PC-9 (cell line): ENCODE measurements at places on chromosomes 2 and 18.

DNA sequence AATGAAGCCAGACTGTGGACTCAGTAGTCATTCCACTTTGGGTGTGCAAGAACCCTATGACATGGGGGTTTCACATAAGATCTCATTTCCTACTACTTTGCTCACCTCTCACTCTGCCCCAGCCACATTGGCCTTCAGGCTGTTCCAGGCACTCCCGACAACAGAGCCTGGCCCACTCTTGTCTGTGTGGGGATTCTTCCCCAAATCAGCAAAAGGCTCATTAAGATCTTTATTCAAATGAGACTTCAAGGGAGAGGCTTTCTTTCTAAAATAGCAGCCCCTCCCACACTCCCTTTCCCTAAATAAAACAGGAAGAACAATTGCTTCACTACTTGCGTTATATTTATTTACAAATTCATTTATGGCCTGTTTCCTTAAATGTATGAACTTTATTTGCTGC is 3.5 kb upstream of the CDC42EP3 start:
- no peak for DNase-seq

- no peak for DNase-seq
These were observed 138.0 kb downstream of the AKAIN1 start for GRCh38 chr18:5058768-5059695.

- DNase-seq = no peak
These were observed 150.3 kb downstream of the SH3RF3 start for GRCh38 chr2:109279243-109279860.

DNA sequence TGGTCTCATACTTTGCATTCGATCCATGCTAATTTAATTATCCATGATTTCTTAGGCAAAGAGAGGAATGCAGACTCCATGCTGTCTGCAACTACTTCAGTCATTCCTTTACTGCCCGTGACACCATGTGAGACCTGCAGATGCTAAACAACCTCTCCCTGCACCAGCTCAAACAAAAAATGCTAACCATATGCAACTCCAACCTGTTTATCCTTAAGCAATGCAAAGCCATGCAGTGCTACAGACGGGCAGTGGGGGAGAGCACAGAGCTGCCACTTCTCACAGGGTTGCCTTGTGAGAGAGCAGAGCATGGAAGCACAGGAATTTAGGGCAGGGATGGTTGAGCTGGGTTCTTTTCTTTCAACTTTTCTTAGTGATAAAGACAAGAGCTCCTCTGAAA is 74.9 kb upstream of the KLHL14 start:
- no peak for DNase-seq

DNA sequence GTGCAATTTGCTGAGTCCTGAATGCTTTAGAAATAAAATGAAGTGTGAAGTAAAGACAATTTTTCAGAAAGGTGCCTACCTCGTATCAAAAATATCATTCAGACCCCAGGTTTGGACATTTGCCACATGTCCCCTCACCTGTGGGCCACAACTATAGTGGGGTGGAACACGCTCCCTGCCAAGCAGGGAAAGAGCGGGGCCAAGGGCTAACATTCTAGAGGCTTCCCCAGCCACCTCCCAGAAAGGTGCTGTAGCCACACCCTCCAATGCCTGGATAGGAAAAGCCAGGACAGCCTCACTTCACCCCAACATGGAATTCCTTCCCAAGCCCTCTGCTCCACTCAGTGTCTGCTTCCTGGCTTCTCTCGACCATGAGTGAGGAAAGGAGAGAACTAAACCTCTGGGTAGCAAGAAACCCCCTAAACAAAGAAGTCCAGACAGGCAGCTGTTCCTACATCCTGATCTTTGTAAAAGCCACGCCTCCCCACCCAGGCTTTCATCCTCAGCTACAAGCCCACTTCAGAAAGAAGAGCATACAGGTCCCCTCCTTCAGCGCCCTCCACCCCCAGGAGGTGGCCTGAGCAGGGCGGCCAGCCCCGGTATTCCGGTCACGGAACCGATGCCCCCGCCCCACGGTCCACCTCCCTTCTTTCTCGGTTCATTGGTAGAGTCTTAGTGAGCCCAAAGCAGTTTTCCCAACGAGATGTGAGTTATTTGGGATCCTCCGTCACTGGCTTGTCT is 2.1 kb downstream of the COL6A3 start:
- no peak for DNase-seq

- peak; percentile 49 for DNase-seq
These were observed 342.1 kb downstream of the SLC4A3 start for GRCh38 chr2:219969508-219969907.

DNA sequence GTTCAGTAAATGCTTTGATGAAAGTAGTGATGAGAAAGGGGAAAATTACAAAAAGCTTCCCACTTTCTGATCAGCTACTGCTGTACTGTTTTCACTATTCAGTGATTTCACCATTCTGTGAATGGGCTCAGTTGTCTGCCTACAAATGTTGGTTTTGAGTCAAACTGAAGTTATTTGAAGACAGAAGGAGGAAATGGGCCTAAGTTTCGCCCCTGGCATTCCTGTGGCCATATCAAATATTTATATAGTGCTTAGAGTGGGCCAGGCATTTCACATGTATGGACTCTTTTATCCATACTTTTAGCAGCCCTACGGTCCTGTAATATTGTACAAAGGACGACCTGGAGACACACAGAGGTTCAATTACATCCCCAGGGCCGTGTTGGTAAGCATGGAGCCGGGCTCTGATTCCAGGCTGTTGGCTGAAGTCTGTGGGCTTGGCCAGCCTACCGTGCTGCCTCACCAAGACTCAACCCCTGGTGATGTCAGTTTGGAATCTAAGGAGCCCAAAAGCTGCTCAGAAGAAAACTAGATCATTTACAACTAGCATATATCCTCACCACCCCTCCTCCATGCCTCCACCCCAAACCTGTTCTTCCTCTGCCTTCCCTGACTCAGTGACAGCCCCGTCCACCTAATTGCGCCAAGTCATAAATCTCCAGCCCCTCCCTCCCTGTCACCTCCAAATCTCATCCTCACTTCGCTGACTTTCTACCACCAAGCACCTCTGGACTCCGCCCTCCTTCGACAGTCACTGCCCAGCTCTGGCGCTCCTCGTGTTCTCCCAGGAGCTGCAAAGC is 10.1 kb upstream of the GRHL1 start:
- DNase-seq = peak; percentile 96

- no peak for DNase-seq
These were observed 43.0 kb downstream of the TWIST2 start for GRCh38 chr2:238890618-238891456.

DNA sequence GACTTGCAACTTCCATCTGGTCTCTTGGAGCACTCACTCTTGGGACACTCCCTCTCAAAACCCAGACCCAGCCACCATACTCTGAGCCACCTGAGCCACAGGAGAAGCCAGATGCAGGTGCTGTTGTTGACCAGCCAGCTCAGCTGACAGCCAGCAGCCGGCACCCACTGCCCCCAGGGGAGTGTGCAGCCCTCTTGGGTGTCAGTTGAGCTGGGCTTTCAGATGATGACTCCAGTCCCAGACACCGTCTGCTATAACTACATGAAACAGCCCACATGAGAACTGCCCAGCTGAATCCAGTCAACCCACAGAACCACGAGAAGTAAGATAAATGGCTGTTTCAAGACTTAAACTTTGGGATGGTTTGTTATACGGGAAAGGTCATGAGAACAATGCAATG is 10.7 kb upstream of the IGFBP2 start:
- no peak for DNase-seq

DNA sequence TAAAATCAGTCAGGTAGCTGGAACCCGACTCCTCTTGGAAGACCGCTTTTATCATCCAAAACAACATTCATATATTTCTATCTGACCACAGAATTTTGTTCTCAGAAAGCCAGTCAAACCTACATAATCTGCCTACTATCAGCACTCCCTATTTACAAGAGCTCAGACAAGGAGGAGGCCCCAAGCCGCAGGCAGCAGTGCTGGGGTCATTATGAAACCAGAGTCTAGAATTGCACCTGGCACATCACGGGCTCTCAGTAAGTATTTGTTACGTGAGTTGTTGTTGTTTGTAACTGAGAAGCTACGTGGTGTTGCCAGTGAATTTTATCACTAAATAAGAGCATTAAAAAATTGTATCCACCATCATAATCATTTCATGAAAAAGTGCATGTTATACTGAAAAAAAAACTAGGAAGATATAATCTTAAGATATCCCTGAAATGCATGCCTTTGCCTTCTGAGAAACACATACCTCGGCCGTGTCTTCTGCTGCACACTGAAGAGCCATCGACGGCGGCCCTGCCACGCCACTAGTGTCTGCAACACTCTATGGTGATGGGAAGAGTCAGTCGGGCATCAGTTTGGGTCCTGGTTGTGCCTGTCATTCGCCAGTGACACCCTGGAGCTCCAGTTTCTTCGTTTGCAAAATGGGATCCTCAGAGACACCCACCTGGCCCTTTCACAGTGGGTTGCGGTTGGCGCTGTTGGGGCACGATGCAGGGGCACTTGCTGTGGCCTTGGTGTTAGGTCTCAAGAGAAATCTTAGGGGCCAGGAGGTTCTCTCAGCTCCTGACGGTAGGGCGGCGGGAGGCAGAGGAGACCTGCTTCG is 505.9 kb downstream of the EIPR1 start:
- no peak for DNase-seq

- DNase-seq = peak; percentile 93
These were observed 63.0 kb upstream of the STPG4 start for GRCh38 chr2:47218066-47218581.

GRCh38 chr2:170485254-170486026 is 229.7 kb upstream of the SP5 start:
- DNase-seq = no peak

GRCh38 chr2:75570948-75571729 is 10.4 kb upstream of the EVA1A start:
- DNase-seq = peak; percentile 20
